ENCODE measurements at places on chromosomes 13 and 19. TPM values are rescaled to one million over a fixed set of nuclear protein-coding genes. Genes with fewer than 3 reads are reported as not detected.

The PEAK3 gene
- total RNA-seq: not detected

The PSG2 gene
- not detected for total RNA-seq

The SLAIN1 gene
- total RNA-seq: 26.7 TPM

DNA sequence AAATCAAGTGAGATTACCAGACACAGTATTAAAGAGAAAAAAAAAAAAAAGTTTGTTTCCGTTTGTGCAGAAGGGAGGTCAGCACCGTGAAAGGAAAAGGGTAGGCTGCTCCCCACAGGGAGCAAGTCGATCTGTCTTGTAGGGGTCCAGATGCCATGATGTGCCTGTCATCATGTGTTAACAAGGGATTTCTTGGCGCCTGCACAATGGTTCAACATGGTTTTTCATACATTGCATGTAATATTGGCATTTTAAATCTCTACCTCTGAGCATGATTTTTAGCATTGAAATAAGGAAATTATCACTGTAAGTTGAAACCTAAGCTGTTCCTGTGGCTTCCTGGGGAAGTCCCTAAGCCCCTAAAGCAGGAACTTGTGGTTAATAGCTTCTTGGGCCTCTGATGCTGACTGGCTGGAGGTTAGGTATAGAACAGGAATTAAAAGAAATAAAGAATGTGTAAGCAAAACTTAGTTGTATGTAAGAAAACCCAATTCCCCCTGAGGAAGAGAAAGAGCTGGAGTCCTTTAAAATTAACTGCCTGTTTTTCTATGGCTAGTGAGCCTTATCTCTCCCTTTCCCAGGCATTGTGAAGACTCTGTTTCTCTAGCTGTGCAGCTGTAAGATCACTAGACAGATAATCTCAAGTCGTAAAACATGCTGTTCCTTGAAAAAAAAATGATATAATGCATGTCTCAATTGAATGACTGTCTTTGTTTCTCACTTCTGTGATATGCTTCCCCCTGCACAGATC, 7.4 kb upstream of the FCGBP start:
- peak; percentile 58 for DNase-seq

- DNase-seq: no peak
Observed at GRCh38 chr13:108993346-108993745, 363.9 kb downstream of the MYO16 start.

DNA sequence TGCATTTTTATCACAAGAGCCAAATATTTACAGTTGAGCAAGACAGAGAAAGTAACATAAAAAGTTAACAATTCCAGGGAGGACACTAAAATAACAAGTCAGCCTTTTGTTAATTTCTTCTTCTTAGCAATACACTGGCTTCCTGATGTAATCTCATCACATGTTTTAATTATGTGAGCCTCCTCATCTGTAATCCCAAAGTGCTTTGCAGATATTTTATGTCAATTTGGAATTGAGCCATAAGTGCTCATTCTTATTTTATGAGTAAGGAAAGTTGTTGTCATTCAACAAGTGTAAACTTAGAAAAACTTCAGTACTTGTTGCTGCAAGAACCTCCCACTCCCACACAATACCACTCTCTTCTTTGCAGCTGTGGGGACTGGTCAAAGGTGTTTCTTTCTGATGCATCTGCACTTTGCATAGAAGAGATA, 223.6 kb downstream of the GPC6 start:
- no peak for DNase-seq

DNA sequence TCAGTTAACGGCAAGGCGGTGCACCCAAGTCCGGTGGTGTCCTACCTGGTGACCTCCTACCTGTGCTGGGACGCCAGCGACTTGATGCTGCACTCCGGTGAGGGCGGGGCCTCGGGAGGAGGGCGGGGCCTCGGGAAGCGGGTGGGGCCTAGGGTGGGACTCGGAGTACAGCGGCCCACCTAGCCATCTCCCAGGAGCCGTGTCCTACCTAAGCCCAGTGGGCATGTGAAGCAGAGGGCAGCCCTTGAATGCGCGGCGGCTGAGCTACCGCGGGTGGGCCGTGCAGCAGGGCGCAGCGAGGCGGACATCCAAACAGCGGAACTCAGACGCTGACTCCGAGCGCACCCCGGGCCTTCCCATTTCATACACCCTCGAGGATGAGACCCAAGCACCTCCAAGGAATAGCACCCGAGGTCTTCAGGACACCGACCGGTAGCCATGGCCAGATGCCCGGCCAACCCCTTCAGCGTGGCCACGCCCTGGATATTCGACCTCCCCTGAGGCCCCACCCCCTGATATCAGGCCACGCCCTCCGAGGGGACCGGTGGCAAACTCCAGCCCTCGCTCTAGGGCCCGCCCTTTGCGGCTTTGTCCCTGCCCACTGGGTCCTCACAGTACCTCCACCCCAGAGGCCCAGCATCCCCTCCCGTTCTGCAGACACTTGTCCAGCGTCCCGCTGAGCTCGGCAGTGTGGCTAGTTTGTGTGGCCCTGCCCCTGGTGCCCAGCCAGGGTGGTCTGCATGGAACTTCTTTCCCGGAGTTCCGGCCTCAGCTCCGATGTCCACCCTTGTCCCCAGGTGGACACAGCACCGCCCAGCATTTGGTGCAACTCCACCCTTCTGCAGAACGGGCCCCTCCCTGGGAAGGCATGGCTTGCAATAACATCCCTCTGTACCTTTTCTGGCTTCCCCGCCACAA, 5.4 kb downstream of the KLK1 start:
- peak; percentile 82 for DNase-seq

GRCh38 chr13:44236370-44236769, 137.3 kb upstream of the SERP2 start:
- DNase-seq: no peak

GRCh38 chr13:22027566-22027965, 356.7 kb downstream of the FGF9 start:
- no peak for DNase-seq

DNA sequence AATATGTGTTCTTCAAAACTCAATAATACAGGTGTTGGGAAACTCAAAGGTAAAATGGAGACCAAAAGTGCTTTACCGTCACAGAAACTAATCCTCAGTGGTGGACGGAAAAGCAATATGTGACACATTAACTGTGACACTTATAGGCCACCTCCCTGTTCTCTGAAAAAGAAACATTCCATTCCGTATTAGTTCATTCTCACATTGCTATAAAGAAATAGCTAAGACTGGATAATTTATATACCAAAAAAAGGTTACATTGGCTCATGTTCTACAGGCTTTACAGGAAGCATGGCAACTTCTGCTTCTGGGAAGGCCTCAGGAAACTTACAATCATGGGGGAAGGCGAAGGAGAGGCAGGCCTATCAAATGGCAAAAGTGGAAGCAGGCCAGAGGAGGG, 435.3 kb upstream of the HTR2A start:
- DNase-seq: no peak

DNA sequence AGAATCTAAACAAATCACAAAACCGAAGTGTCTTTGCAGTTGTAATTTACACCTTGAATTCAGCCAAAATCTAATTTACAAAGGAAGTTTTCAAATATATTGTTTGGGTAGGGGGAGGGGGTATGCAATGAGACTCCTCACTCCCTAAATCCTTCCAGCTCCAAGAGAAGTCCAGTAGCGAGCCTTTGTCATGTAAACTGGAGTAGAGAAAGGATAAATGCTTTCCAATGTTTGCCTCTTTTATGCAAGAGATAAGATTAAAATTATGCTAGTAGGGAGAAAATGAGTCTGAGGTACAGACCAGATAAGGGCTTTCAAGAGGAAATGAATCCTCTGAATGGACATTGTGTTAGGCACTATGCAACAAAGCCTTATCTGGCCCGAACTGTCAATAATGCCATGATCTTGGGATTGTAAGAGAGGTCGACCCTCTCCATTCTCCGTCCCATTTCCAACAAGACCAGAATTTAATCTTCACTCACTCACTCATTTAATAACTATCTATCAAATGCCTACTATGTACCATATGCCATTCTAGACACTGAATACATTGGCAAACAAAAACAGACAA, 199.2 kb downstream of the LACC1 start:
- DNase-seq: no peak

GRCh38 chr13:77519808-77520207, 15.7 kb upstream of the SCEL start:
- no peak for DNase-seq

DNA sequence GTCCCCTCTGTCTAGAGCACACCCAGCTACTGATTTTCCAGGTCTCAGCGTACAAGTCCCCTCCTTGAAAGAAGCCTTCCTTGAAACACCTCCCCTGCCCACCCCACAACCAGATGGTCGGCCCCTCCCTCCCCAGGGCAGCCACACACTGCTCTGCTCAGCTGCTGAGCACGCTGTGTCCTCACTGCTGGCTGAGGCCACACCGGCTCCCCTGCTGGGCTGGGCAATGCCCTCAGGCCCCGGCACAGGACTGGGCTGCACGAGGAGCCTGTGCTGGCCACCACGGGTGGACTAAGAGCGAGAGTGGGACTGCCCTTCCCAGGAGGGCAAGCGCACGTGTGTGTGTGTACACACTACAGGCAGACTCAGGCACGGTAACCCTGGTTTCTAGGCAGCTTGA, 11.8 kb upstream of the RSPH6A start:
- no peak for DNase-seq

GRCh38 chr19:1377965-1378785, 5.5 kb upstream of the NDUFS7 start:
- no peak for DNase-seq

DNA sequence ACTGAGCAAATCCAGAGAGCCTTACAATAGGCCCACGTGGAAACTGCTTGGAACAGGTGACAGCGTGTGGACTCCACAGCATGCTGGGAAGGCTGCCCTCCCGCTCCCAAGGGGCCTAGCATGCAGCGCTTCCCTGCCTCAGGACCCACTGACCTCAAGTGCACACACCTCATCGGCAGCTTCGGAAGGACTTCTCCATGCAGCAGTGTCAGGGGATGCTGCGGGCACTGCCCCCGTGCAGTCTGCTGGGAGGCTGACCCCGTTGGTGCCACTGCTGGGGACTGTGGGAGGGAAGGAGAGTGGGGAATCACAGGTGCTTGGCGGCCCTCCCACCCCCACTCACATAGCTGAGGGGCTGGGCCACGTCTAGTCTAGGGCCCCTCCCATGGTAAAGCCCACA, 17.2 kb downstream of the CAPS start:
- no peak for DNase-seq

DNA sequence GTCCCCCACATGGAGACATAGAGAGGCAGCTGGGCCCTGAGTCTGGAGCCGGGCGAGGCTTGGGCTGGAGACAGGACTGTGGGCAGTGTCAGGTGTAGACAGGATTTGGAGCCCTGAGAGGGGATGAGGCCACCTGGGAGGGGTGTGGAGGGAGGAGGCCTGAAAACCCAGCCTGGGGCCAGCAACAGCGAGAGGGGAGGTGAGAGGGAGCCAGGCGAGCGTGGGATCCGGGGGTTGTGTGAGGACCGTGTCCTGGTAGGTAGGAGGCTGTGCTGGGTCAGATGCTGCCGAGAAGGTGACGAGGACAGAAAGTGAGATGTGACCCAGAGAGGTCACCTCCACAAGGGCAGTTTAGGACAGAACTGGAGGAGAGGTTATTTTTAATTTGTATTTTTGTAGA, 7.4 kb downstream of the MPND start:
- DNase-seq: no peak

Data from activated CD4-positive, alpha-beta T cell treated with anti-CD3 and anti-CD28 coated beads for 36 hours (primary cell).